ENCODE measurements at places on chromosomes 7 and 10. TPM values are rescaled to one million over a fixed set of nuclear protein-coding genes. Genes with fewer than 3 reads are reported as not detected.

Gene CTTNBP2
- total RNA-seq, result not detected

Gene CDNF
- 1.6 TPM for total RNA-seq

Gene RTKN2
- 1.1 TPM for total RNA-seq

Gene HOXA6
- total RNA-seq, result 4.0 TPM

Gene SSC4D
- 0.38 TPM for total RNA-seq

Data from vein endothelial cell (primary cell).